ENCODE measurements at places on chromosomes 3 and 15. TPM values are rescaled to one million over a fixed set of nuclear protein-coding genes. Genes with fewer than 3 reads are reported as not detected.

The IL12A gene
- total RNA-seq: 0.57 TPM

The MUC20 gene
- 16.2 TPM for total RNA-seq

The ANKRD63 gene
- total RNA-seq: 0.38 TPM

DNA sequence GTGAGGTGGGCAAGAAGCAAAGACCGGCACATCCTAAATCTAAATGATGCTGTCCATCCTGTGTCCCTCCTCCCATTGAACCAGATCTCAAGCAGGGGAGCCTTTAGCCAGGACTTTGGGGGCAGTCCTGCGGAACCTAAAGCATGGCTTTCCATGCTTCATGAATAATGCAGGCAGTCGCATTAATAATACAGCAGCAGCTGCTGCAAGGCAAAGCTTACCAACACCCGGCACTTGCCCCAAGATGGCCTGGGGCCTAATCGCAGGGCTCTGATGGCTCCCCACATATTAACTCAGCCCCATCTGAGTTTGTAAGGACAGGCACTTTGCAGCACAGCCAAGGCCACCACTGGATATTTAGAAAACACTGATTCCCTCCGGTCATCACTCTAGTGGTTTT, 114.4 kb downstream of the NTRK3 start:
- no peak for DNase-seq

- DNase-seq: no peak
Measured at GRCh38 chr15:41838400-41838897, at the start of gene PLA2G4B. Gene PLA2G4B, plus strand, starts transcription at chr15:41838847. Its CDS starts 67 bp downstream, at chr15:41838914.

GRCh38 chr15:38430106-38430760, 23.7 kb upstream of the FAM98B start:
- DNase-seq: no peak

DNA sequence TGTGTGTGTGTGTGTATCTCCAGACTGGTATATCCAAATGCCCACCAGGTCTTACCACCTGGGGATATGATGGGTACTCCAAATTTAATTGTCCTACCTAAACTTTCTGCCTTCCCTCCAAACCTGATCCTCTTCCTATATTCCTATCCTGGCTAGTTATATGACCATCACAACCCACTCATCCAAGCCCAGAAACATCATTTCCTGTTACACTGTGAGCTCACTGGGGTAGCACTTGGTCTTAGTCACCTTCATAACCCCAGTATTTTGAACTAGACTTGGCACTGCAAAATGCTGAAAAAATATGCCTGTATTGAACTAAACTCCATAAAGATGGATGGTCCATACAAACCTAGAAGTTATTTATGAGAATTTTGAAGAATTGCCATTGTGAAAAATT, 178.8 kb upstream of the EIF1B start:
- DNase-seq: no peak

Measured in T-cell (primary cell).